IMR-90 (cell line): ENCODE measurements at places on chromosomes 1 and 21.

DNA sequence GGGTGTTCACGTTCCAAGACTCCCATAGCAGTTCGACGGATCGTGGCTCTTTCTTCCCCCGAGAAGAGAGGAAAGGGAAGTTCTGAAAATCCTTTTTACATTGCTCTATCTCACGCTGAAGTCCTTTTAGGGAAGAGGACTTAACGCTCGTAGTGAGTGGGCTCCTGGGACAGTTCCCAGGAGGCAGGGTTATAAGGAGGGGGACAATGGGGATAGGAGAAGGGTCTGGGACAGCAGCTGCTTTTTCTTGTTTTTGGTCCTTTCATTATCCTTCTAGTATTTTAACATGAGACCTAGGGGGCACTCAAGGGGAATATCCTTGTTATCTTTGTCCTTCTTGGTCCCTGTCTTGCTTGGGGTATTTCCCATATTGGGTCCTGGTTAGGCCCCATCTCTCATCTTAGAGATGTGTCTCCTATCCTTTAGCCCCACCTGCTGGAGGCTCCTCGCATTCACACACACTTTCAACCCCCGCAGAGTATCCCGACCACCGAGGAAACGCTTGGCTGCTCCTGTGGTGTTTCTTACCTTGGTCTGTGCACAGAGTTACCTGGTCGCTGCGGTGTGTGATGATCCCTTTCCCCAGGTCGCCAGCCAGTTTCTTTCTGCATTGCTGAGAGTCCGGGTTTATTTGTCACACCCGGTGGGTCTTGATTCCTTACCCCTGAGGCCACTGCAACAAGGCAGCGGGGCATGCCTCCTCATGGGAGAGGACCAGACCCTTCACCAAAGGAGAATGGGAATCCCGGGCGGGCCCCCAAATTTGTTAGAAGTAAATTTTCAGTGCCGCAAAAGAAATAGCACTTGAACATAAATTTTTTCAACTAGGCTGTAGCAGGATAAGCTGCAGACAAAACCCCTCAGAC is 29.7 kb downstream of the SCCPDH start:
- peak; percentile 68 for DNase-seq
- no peak overlapping the region for H3K4me3 ChIP-seq
- H3K4me1 ChIP-seq, result no peaks in the 10 kb centered on the region
- H3K36me3 ChIP-seq, result peaks cover 1% of the 10 kb centered on the region; the same call in 1 of the 2 replicates

GRCh38 chr21:38326899-38327298 is 70.1 kb downstream of the KCNJ15 start:
- H3K27me3 ChIP-seq, result no peaks in the 10 kb centered on the region
- peaks cover 5% of the 10 kb centered on the region for H3K4me1 ChIP-seq
- no peaks in the 10 kb centered on the region for H3K36me3 ChIP-seq
- H3K27ac ChIP-seq, result no peak overlapping the region
- no peak overlapping the region for H3K4me3 ChIP-seq

DNA sequence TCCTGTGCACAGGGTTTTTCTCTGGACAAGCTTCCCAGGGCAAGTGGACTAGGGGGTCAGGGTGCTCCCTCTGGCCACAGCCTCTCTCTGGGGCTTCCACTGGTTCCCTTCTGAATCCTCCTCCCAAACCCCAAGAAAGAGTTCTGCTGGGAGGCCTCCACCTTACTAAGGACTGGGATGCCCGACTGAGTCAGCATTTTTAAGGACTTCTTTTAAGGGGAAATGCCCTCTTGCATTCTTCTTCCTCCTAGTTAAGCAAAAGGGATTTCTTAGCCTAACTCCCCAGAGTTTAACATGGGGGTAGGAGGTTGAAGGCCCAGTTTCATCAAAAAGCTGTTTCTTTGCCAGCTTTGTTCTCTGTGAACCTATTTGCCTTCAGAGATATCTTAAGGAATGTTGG is 99.7 kb upstream of the KRTAP19-8 start:
- no peak overlapping the region for H3K27ac ChIP-seq
- no peak for DNase-seq
- no peaks in the 10 kb centered on the region for H3K36me3 ChIP-seq
- H3K4me1 ChIP-seq, result no peaks in the 10 kb centered on the region
- no peak overlapping the region for H3K4me3 ChIP-seq

GRCh38 chr1:244962130-244962529 is 97.8 kb upstream of the HNRNPU start:
- H3K4me3 ChIP-seq, result no peak overlapping the region
- H3K27me3 ChIP-seq, result no peaks in the 10 kb centered on the region
- no peaks in the 10 kb centered on the region for H3K36me3 ChIP-seq

GRCh38 chr1:29259802-29260441 is 23.6 kb downstream of the PTPRU start:
- H3K27me3 ChIP-seq, result no peaks in the 10 kb centered on the region
- peaks cover 8% of the 10 kb centered on the region; the same call in 1 of the 2 replicates for H3K4me1 ChIP-seq
- DNase-seq, result no peak
- peak overlapping the region; percentile 57 for H3K4me3 ChIP-seq
- H3K36me3 ChIP-seq, result no peaks in the 10 kb centered on the region
- no peak overlapping the region; the same call in 1 of the 2 replicates for H3K27ac ChIP-seq
